ENCODE measurements at places on chromosomes 16 and 17.

DNA sequence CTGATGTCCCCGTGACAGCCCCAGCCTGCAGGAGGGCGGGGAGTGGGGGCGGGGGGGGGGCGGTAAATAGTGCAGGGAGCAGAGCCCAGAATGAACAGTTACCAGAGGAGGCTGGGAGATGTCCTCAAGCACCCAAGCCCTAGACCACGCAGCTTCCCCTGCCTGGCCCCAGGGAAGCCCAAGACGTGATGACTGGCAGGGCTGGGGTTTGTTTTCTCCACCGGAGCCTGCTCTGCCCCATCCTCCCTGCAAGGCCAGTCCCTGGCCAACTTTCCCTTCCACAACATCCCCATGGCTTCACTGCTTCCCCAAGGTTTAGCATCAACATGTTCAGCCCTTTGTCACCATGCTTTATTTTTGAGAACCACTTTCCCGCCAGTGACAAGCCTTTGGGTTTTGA is 1.4 kb upstream of the BEAN1 start:
- no peak for DNase-seq

DNA sequence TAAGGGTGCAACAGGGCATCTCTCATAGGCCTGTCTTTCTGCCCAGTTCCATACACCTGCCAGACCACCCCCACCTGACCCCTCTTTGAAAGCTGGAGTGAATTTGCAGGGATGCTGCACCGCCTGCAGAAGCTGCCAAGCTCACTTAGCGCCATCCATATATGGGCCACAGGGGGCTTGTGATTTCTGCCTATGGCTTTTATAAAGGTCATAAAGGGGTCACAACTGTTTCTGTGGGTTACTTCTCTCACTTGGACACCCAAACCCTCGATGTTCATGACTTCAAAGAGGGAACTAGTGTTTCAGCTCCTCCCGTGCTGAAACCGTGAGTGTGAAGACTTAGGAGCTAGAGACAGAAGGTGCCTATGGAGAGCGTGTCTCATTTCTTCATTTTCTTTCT is 23.9 kb upstream of the MEAK7 start:
- no peak for DNase-seq

- no peak for DNase-seq
Observed at GRCh38 chr17:74146196-74146595, 57.3 kb upstream of the RPL38 start.

DNA sequence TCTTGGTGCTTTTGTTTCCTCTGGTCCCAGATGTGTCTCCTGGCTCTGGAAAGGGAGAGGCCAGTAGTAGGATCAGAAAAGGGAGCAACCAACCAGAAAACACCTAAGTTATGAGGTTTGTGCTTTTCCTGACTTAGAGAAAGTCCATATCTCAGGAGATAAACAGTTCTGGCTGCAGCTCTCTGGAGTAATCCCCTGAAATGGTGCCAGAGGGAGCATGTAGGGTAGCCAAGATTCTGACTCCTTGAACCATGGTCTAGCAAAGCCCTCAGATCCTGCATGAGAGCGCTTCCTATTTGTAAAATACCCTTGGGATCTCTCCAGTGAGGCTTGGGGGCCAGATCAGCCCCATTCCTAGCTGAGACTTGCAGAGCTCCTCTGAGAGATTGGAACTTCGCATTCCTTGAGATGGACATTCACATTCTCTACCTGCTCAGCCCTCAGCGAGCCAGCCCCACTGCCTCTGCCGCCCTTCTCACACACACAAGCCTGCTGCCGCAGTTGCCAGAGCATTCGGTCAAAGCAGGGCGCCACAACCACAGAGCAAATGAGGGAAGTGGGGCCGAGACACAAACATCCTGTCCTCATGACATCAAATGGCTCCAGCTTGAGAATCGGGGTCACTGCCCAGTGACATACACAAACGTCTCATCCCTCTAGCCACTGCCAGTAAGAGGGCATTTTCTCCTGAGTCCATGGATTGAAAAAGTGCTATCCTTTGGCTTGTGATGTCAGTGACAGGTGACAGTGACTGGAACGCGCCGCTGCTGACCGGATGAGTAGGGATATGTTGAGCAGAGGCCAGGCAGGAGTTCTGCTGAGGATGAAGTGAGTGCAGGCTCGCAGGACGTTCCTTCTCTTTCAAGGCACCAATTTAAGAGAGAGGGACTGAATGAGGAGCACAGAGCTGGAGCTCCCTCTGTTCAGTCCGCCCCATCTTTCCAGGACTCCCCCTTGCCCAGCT is 5.0 kb downstream of the ABHD15 start:
- no peak for DNase-seq

GRCh38 chr16:75035410-75035968 is 36.7 kb downstream of the ZNRF1 start:
- DNase-seq: no peak

DNA sequence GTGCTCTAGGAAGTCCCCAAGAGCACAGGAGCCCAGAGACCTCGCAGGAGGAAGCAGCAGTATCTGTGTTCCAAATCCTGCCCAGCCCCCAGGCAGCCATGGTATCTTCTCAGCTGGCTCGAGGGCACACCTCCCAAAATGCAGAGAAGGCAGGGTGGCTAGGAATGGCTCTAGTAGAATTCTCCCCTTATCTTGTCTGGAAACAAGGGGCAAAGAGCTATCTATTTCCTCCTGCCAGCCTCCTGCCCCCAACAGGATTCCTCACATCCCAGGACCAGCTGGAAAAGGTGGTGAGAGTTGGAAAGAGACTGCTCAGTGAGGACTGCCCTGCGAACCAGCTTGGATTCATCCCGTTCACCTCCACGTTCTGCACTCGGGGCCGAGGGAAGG is 8.6 kb upstream of the TSPOAP1 start:
- DNase-seq: no peak

DNA sequence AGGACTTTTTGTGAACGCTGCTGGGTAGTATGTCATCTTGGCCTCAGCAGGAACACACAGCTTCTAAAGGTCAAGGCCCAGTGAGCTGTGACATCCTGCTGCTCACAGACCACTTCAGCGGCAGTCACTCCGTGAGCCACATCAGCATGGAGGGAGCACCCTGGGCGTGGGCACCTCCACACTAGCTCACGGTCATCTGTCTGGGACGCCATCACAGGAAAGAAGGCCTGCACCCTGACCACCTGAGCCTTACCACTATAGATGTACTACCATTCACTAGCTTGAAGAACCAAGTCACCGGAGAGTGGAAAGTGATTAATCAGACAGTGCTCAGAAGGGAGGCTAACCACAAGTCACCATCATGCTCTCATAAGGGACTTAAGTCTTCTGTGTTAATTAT is 3.3 kb downstream of the AXIN1 start:
- DNase-seq: no peak

DNA sequence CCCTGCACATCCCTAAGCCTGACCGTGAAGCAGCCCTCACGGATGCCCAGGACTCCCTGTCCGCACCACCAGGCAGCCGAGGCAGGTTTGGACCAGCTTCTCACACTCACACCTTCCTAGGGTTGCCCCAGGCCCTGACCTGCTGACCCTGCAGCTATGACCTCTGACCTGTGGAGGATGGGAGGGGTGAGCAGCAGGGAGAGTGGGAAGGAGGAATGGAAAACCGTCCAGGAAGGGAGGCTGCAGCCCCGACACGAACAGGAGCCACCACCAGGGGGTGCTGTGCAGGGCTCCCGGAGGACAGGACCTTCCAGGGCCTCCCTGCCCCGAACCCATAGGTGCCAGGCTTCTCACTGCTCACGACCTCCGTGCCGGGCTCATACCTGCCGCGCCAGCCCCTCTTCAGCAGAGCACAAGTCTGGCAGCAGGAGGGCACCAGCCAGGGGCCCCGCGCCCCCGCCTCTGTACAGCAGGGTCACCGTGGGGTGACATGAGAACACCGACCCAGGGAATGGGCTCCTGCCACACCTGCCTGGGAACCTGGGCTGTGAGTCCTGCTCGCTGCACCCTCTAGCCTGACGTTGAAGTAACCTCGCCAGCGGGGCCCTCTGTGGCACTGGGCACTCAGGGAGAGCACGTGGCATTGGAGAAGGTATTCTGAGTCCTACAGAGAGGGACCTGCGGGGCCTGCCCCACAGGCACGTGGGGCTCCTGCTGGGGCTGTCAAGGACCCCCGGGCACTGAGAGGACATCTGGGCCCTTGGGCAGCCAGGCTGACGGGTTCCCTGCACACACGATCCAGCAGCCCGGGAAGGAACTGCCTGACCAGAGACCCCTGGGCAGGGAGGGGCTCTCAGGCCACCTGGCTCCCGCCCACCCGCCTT is 37.6 kb downstream of the CTU2 start:
- peak; percentile 52 for DNase-seq

DNA sequence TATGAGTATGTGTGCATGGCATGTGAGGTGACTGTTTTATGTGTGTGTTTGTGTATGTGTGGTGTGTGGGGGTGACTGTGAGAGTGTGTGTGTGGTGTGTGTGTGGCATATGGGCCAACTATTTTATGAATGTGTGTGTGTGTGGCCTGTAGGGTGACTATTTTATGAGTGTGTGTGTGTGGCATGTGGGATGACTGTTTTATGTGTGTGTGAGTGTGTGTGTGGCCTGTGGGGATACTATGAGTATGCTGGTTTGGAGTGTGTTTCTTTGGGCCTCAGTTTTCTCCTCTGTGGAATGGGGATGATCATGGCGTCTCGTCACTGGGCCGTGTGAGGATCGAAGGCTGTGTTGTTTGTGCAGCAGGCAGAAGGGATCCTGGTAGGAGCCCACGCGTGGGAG is 152.1 kb upstream of the PLCG2 start:
- no peak for DNase-seq

- no peak for DNase-seq
Observed at GRCh38 chr17:75570772-75571171, 16.8 kb upstream of the MYO15B start.

GRCh38 chr16:73214825-73215677 is 167.1 kb upstream of the ZFHX3 start:
- DNase-seq: no peak

DNA sequence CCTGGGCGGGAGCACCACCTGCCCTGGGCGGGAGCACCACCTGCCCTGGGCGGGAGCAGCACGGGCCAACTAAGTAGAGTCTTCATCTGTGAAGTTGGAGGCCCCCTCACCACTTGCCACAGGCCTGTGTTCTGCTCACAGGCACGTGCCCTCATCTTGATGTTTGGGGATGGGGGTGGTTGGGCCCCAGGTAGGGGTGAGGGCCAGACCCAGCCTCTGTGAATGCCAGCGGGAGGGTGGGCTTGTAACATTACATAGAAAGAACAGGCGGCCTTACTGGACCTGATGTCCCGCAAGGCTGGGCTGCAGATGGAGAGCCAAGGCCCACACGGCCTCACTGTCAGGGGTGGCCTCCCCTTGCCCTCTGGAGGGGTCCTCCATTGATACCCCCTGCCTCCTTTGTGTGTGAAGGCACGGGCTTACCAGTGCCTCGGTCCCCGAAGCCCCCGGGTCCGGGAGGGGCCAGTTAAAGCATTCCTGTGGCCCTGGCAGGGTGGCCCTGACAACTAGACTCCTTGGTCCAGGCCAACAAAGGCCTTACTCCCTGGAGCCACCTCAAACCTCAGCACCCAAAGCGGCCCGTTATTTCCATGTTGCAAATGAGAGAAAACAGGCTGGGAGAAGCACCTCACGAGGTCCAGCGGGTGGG is 1.1 kb upstream of the SLC16A3 start:
- DNase-seq: no peak

- no peak for DNase-seq
Observed at GRCh38 chr16:4754865-4755264, 12.1 kb downstream of the ZNF500 start.

GRCh38 chr17:65523853-65524664 is 37.4 kb downstream of the AXIN2 start:
- no peak for DNase-seq

DNA sequence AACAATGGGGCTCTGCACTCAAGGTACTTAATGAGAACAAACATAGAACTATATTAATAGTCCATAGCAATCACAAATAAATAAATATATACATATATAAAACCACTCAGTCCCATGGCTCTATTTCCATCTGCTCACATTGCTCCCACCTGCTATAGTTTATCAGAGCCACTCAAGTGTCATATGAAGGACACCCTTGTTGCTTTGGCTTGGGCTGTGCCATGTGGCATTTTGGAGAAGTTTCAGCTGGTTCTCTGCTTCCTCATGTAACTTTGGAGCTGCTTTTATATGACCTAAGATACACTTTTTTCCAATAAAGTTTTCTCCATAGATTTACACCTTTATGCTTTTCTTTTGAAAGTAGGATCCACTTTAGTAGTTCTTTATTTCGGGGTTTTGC is 126.4 kb downstream of the KCNJ2 start:
- DNase-seq: no peak

DNA sequence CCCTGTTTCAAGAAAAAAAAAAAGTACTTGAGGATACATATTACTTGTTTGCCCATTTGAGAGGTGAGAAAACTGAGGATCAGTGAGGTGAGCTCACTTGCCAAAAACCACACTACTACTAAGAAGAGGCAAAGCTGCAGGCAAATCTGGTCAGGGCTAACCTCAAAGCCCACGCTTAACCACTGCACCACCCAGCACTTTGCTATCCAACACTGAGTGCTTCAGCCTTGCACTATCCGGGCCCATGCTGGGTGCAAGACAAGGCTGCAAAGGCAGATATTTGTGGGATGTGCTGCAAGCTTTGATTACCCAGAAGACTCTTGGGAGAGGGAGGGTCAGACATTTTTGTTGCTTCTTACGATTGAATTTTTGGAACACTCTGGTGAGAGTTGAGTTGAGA is 23.6 kb upstream of the NLRP1 start:
- no peak for DNase-seq

DNA sequence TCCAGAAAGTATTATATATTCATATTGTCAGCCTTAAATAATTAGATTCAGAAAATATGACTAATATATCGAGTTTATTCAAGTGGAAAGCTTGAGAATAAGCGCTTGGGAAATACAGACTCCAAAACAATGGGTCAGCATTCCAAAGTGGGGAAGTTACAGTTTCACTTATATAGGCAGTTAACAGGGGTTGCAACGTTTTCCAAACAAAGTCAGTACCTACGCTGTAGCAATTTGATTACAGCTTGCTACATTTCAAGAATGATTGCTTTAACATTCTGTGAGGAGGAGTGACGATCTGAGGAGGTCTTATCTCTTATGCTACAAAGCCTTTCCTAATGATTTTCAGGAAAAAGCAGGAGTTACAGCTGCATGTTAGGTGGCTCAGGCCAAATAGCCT is 34.2 kb upstream of the HS3ST3A1 start:
- DNase-seq: no peak

All from stimulated activated CD4-positive, alpha-beta T cell treated with anti-CD3 and anti-CD28 coated beads, Interleukin-15, amount 100 ng/mL, for 1 hour (primary cell).